Sciatic nerve (tissue), 2 donors: ENCODE measurements at places on chromosomes 1 and 21.
A peak's percentile ranks its signal among the peaks of the same experiment; 100 is the strongest.

- DNase-seq = no peak
Observed at GRCh38 chr1:185453496-185454192, 136.6 kb upstream of the IVNS1ABP start.

GRCh38 chr21:17576080-17576835, 36.4 kb downstream of the BTG3 start:
- DNase-seq = no peak

DNA sequence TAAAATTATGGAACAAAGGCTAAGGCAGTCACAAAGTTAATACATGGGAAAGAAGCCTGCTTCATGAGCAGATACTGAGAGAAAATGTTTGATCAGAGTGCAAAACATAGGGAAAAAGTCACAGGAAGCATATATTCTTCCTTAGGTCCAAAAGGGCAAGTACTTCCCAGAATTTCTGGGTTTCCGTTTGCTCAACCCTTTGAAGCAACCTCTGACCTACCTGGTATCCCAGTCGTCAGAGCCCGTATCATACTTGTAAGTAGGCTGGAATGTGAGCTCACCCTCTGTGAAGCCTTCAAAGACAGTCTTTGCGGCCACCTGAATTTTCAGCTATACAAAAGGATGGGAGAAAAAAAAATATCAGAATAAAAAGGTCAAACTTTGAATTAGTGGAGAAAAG, 20.5 kb upstream of the MTF1 start:
- DNase-seq = no peak

DNA sequence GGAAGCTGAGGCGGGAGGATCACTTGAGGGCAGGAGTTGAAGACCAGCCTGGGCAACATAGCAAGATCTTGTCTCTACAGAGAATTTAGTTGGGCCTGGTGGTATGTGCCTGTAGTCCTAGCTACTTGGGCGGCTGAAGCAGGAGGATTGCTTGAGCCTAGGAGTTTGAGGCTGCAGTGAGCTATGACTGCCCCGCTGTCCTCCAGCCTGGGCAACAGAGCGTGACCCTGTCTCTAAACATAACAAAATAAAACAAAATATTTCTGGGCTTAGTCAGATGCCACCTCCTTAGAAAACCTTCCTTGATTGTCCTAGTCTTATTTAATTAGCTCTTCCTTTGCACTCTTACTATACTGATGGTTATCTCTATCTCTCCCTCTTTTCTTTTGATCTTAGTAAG, 8.5 kb downstream of the TGFB2 start:
- DNase-seq = no peak

- no peak for DNase-seq
Observed at GRCh38 chr1:114455102-114455785, 55.8 kb downstream of the TRIM33 start.

- peak; percentile 76 for DNase-seq
Observed at GRCh38 chr1:45266151-45266801, 59.9 kb upstream of the ZSWIM5 start.

DNA sequence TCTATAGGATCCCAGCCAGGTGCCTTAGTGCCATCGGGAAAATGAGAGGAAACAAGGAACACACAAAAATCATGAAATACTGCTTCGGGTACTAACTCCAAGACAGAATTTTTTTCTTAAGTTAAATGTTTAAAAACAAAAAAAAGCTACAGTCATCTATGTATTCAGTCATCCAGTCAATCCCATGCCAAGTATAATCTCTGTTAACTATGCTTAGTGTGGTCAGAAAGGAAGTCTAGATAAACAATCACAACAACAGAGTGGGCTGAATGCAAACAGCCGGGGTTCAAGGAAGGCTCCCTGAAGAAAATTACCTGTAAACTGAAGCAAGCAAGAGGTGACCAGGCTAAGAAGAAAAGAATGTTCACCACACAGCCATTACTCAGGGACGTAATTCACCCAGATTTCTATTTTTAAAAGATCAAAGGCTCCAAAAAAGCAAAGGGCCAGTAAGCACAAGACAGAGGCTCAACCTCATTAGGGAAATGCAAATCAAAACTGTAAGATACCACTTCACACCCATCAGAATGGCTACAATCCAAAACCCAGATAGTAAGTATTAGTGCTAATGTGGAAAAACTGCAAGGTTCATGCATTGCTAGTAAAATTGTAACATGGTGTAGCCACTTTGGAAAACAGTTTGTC, 53.0 kb downstream of the RERE start:
- no peak for DNase-seq

DNA sequence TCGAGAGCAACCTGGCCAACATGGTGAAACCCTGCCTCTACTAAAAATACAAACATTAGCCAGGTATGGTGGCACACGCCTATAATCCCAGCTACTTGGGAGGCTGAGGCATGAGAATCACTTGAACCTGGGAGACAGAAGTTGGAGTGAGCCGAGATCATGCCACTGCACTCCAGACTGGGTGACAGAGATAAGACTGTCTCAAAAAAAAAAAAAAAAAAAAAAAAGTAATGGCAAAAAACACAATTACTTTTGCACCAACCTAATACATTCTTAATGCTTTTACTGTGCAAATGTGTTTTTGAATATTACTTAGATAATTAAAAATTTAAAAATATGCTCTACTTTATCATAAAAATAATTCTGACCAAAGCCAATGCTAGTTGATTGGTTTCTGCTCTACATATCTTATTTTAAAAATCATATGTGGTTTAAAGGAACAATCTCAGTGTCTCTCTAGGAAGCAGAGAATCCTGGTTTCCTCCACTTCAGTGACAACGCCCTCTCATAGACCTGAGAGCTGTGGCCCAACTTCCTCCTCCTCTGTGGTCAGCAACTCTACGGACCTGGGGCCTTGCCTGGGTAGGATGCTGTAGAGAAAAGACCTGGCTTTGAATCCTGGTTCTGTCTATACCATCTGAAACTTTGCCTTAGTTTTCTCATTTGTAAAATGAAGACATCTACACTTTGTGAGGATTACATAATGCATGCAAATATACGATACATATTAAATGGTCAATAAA, 64.7 kb downstream of the TGFBR3 start:
- no peak for DNase-seq

DNA sequence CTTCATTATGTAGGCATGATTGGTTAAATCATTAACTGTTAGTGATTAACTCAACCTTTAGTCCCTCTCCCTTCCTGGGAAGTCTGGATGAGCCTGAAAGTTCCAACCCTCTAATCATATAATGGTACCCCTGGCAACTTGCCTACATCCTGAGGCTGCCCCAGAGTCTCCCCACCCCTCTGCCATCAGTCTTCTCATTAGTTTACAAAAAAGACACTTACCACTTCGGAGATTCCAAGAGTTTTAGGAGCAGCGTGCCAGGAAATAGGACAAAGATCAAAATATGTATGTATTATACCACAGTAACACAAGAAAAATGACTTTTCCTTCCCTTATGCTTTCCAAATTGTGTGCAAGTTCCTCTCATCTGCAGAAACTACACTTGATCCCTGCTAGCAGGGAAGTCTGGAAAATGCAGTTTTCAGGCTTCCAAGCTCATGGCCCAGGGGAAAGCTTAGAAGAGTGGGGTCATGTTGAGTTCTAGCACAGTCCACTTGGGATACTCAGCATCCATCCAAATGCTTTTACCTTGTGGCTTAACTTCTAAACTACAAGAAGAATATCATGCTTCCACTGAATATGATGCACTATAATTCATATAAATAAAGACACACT, 64.6 kb upstream of the PPIH start:
- DNase-seq = no peak

DNA sequence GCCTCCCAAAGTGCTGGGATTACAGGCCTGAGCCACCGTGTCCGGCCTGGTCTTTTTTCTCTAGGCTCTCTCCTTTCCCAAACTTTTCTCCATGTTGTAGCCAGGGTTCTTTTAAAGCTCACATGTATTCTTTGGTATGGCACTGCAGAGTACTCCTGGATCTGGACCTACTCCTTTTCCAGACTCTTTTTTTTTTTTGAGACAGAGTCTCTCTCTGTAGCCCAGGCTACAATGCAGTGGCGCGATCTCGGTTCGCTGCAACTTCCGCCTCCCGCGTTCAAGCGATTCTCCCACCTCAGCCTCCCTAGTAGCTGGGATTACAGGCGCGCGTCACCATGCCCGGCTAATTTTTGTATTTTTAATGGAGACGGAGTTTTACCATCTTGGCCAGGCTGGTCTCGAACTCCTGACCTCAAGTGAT, 602 bp upstream of the MED18 start:
- no peak for DNase-seq

GRCh38 chr1:52640697-52641096, 7.7 kb downstream of the SHISAL2A start:
- no peak for DNase-seq
